ENCODE measurements at places on chromosomes 11 and 22.

DNA sequence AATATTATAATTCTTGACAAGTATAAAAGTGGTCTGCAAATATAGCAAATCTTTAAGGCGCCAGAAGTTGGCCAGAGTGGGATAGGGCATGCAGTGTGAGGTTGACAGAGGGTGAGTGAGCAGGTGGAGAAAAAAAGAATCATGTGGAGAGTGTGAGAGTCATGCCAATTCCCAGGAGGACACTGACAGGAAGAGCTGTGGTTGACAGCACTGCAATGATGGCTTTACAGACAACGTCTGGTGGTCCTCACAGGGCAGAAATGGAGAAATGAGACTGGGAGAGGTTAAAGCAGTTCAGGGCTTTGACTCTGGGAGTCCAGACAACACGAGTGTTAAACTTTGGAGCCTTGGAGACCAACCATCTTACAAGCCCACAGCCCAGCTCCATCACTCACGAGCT is 34.9 kb downstream of the SERPIND1 start:
- DNase-seq, result no peak

DNA sequence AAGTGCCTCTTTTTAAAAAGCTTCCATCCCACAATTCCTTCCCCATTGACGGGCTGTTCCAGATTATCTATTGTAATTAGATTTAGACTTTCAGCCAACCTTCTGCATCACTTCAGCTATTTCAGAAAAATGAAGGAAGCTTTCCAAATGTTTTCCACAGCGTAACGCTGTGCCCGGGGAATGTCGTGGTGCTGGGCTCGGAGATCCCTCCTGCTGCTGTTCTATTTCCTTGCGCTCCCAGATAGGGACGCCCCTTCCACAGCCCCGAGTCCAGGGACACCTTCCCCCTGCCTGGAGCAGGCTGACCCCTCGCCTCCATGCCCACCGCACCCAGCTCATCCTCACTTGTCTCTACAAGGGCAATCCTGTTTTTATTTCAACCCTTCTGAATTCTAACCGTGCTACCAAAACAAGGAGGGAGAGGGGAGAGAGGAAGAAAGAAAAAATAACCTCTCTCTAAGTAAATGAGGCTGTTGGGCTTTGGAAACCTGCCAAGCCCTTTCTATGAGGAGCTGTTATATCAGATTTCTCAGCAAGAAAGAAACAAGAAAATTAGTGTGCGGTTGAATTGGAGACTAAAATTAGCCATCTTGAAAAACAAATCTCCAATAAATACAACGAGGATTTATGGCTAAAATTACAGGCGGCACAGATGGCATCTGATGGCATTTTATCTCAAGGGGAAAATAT is 366.9 kb downstream of the BRD1 start:
- no peak for DNase-seq

DNA sequence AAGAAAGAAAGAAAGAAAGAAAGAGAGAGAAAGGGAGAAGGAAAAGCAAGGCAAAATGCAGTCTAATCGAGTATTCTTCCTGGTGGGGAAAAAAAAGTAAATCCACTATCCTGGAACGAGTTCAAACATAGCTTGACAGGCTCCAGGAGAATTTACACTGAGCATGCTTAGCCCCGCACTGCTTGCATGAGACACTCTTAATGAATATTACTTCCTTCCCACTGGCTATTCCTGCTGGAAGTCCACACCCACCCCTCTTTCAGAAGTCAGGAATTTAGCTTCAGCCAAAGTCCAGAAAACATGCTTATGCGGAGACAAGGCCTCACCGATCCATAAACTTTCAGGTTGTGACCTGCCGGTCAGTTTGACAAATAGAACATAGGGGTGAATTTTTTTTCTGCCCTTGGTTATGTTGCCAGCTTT is 251.8 kb upstream of the BLID start:
- DNase-seq, result no peak

GRCh38 chr11:1077417-1078119 is 2.9 kb downstream of the MUC2 start:
- DNase-seq, result no peak

DNA sequence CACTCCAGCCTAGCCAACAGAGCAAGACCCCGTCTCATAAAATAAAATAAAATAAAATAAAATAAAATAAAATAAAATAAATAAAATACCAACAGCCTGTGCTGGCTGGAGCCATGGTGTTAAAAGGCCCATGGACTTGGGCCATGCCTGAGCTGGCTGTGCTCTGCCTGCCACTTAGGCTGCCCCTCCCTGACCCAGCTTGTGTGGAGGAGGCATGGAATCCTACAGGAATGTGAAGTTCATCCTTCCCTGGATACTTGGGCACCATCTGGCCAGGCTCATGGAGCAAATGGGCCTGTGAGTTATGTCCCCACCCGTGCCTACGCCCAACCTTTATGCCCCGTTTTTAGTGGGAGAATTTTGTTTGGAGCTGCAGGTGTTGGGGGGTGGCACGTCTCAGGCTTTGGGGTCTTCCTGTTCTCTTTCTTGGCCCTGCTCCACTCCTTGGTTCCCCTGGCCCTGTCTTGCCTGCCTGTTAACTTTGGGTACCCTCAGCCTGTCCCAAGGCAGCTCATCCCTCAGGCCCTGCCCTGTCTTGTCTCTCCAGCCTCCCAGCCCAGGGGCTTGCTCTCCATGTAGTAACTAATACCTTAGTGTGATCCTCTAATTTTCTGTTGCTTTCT is 51.3 kb downstream of the BCR start:
- DNase-seq, result no peak

GRCh38 chr22:42364604-42365110 is 67.5 kb downstream of the NFAM1 start:
- DNase-seq, result no peak

- peak; percentile 58 for DNase-seq
Observed at GRCh38 chr11:66388780-66389386, 17.3 kb upstream of the SLC29A2 start.

DNA sequence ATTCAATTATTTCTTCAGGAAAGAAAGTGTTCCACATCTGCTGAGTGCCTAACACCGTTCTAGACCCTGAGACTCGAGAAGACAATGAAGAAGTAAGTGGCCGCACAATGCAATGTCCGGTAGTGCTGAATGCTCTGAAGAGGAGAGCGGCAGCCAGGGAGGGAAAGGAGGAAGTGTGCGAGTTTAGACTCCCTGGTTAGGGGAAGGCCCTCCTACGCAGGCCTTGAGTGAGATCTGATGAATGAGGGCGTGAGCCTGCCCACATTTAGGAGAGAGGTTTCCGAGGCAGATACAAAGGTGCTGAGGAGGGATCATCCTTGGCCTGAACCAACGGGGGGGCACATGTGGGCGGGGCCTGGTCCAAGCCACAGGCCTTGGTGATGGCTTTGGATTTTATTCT is 558.6 kb downstream of the NTM start:
- no peak for DNase-seq

GRCh38 chr11:16917941-16918340 is 96.3 kb downstream of the PLEKHA7 start:
- DNase-seq, result no peak

DNA sequence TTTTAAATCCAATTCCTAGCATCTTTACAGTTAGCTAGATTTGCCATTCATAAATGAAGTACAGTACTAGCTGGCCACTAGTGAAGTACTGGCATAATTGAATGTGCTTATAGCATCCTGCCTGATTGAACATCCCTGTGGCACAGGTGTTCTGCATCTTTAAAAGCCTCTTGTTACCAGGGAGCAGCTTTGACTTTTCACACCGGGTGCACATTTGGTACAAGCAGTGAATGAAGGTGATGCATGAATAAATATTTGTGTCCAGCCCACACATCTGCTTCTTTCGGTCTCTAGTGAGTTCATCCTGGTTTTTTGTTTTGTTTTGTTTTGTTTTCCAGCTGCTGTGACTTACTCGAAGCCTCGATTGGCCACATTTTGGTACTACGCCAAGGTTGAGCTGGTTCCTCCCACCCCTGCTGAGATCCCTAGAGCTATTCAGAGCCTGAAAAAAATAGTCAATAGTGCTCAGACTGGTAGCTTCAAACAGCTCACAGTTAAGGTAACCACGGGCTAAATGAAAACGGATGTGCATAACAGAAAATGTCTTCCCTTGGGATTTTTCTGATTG is 5.3 kb downstream of the ATP5MG start:
- no peak for DNase-seq

DNA sequence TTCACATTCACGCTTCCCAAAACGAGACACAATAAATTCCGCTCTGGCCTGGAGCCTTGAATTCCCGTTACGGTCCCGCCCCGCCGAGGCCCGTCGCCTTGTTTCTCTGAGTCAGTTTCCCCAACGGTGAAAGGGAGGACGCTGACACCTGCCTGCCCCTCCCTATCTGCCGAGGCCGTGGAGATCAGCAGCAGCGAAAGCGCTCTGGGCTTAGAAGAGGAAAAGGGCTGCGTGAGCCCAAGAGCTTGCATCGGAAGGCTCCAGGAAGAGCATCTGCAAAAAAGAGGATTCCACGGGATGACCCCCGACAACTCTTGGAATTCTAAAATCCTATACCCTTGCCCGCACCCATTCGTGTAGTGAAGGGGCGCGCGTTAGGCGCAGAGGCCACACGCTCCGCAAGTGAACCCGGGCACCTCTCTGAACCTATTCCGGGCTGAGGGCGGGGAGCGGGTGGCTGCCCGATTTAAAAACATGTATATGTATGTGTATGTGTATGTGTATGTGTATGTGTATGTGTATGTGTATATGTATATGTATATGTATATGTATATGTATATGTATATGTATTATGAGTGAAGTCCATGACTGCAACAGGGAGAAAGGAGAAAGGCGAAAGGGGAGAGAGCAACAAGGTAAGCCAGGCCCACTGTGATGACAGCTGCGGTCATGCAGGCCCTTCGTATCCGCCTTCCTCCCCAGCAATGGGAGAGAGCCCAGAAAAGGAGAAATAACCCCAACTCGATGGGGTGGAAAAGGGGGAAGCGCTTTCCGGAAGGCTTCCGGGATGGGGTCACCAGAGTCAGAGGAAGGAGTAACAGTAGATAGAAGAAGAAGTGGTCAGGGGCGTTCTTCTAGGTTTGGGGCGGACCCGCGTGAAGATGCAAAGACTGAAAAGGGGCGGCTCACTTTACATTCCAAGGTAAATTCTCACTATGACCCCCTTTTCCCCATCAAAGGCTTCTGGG is 948 bp upstream of the MRTFA start:
- peak; percentile 59 for DNase-seq

GRCh38 chr11:105298174-105298573 is 158.6 kb upstream of the CARD18 start:
- DNase-seq, result no peak

- no peak for DNase-seq
Observed at GRCh38 chr22:39221999-39222686, 22.6 kb downstream of the PDGFB start.

DNA sequence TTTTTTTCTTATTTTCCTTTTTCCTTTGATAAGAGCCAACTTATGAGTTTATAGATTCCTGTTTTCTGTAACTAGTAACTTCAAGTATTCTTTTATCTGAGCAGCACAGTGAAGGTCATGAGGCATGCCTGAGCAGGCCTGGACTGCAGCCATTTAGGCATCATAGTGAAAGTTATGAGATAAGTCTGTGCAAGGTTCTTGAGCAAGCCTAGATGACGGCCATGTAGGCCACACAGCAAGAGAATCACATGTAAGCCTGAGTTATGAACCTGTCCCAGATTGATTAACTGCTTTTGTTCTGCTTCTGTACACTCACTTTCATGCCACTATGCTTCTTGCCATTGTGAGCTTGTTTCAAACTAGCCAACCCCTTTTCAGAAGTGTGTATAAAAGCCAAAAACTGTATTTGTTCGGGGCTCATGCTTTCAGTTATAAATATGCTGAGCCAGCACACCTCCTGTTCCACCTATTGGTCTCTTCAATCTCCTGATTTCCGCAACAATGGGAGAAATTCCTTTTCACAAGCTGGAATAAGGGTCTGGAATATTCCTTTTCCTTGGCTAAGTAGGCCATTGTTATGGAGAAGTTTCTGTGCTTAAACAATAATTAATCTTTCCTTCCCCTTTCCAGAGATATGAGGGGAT is 745.7 kb downstream of the FAM181B start:
- no peak for DNase-seq

- DNase-seq, result no peak
Observed at GRCh38 chr11:15107730-15108515, 6.8 kb upstream of the INSC start.

- no peak for DNase-seq
Observed at GRCh38 chr11:34787348-34787747, 128.8 kb downstream of the APIP start.

Measured in CD8-positive, alpha-beta T cell (primary cell).